GM12878 (cell line): ENCODE measurements at places on chromosomes 5 and 9. TPM values are rescaled to one million over a fixed set of nuclear protein-coding genes. Genes with fewer than 3 reads are reported as not detected.

DNA sequence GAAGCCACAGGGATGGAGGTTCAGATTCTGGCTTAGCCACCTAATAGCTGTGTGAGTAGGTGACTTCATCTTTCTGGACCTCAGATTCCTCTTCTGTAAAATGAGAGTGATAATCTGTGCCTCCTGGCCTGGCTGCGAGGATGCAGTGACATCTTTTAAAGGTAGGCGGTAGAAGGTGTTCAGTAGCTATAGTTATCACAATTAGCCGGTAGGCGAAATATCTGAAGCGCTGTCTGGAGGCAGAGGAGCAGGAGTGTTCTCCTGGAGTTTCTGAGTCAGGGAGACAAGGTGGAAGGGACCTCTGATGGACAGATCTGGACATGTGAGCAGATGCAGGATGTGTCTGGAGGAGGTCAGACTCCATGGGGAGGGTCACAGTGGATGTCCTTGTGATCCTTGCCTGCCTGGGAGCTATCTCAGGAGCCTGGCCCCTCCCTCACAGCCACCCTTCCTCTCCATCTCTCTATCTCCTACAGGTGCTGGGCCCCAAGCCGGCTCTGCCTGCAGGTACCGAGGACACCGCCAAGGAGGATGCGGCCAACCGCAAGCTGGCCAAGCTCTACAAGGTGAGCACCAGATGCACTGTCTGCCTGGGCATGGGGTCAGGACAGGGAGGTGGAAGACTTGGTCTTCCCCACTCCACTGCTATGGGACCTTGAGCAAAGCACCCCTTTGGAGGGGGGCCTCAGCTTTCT is 45.6 kb downstream of the GSN start:
- H3K4me1 ChIP-seq, result no peaks in the 10 kb centered on the region
- H3K36me3 ChIP-seq, result no peaks in the 10 kb centered on the region
- no peak for DNase-seq
- no peak overlapping the region for H3K27ac ChIP-seq

GRCh38 chr9:117546894-117547678 is 132.2 kb upstream of the ASTN2 start:
- no peak for DNase-seq
- H3K4me3 ChIP-seq, result no peak overlapping the region
- H3K27ac ChIP-seq, result no peak overlapping the region
- H3K36me3 ChIP-seq, result no peaks in the 10 kb centered on the region
- no peaks in the 10 kb centered on the region for H3K27me3 ChIP-seq

The SPOCK1 gene
- 0.13 and 0.77 TPM in 2 replicates for total RNA-seq

The PCSK1 gene
- 0.08 TPM in 1 of 2 replicates, not detected in the other for total RNA-seq

The UIMC1 gene
- 51.4 and 54.9 TPM in 2 replicates for total RNA-seq

The ELAVL2 gene
- 1.1 and 1.3 TPM in 2 replicates for total RNA-seq

DNA sequence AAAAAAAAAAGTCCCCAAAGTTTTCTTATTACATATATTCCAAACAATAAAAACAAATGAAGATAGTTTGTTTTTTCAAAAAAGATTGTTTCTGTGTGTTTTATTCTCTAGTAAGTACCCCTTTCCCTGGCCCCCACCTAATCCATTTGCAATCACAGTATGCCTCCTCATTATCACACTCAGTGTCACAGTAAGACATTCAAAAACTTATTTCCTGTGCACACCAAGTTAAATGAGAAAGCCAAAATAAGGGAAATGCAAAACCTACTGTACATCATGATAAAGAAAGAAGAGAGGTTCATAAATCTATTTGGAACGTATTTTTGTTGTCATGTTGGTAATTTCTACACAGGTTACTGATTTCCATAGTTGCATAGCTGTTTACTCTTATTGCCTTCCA is 62.3 kb downstream of the ST8SIA4 start:
- peaks cover 28% of the 10 kb centered on the region for H3K4me1 ChIP-seq
- H3K4me3 ChIP-seq, result peak overlapping the region; percentile 35; the same call in 1 of the 2 replicates
- H3K27me3 ChIP-seq, result no peaks in the 10 kb centered on the region
- H3K27ac ChIP-seq, result peak overlapping the region; percentile 85
- DNase-seq, result no peak

The PCDHA9 gene
- total RNA-seq, result not detected in 2 replicates

- no peaks in the 10 kb centered on the region for H3K4me1 ChIP-seq
- no peak overlapping the region for H3K4me3 ChIP-seq
- H3K36me3 ChIP-seq, result no peaks in the 10 kb centered on the region
- 0 out of 2 replicates have a peak, but pooled peaks cover 2% of the 10 kb centered on the region for H3K27me3 ChIP-seq
- DNase-seq, result no peak
These were observed 15.9 kb upstream of the CDC20B start for GRCh38 chr5:55188656-55189540.

- H3K36me3 ChIP-seq, result no peaks in the 10 kb centered on the region
- H3K4me3 ChIP-seq, result no peak overlapping the region
- no peaks in the 10 kb centered on the region; the same call in 1 of the 2 replicates for H3K27me3 ChIP-seq
- no peak overlapping the region for H3K27ac ChIP-seq
- no peak for DNase-seq
These were observed 439.1 kb downstream of the RAB3C start for GRCh38 chr5:59021837-59022514.

GRCh38 chr9:3244963-3245653 is 280.7 kb downstream of the RFX3 start:
- peak overlapping the region; percentile 19; the same call in 1 of the 2 replicates for H3K27ac ChIP-seq
- no peak overlapping the region for H3K4me3 ChIP-seq
- H3K36me3 ChIP-seq, result no peaks in the 10 kb centered on the region

DNA sequence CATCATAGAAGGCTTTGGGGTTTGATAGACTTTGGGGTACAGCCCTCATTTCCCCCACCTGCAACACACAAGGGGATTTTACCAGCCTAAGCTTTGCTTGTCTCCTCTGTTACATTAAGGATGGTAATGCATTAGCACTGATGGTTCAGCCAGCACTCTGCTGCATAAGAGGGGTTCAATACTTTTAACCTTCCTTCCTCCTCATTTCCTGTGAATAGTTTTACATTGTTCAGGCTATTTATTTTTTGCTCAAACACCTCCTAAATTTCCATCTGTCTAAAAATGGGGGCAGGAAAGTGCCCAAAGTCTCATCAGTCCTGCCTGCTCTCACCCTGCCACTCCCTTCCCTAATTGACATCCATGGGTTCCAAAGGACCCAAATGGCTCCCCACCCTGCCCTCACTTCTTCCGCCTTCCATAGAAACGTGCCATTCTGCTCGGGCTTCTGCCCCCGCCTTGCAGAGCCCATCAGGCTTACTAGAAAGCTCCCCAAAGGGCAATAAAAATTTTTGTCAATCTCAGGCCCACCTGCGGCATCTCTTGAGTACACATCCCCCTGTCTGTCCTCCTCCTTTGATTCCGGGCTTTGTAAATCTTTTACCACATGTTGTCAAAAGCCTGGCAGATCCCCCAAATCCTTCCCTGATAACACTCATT is 239.5 kb upstream of the SLC24A2 start:
- no peaks in the 10 kb centered on the region for H3K36me3 ChIP-seq
- DNase-seq, result no peak
- no peaks in the 10 kb centered on the region for H3K27me3 ChIP-seq
- no peak overlapping the region for H3K27ac ChIP-seq
- H3K4me3 ChIP-seq, result no peak overlapping the region

DNA sequence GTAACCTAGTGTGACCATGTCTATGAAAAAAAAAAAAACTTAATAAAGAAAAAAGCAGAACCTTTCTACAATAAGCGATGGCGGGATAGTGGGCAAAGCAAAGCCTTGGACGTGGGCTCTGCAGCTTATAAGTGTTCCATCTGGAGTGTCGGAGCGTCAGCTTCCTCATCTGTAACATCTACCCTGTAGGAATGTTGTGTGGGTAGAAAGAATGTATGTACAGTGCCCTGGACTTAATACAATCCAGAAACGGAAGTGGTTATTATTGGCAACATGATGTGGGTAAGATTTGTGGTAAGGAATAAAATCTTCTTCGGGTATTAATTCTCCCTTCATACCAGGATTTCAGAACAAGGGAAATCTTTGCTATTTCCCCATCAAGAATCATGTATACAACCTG is 66.5 kb downstream of the SEMA5A start:
- H3K4me1 ChIP-seq, result no peaks in the 10 kb centered on the region
- H3K27ac ChIP-seq, result no peak overlapping the region
- no peak overlapping the region for H3K4me3 ChIP-seq
- H3K27me3 ChIP-seq, result no peaks in the 10 kb centered on the region
- no peaks in the 10 kb centered on the region for H3K36me3 ChIP-seq

The SOHLH1 gene
- total RNA-seq, result not detected in 2 replicates

The PCDHB10 gene
- total RNA-seq, result not detected in 2 replicates

GRCh38 chr5:135306557-135306956 is 92.5 kb downstream of the MACROH2A1 start:
- H3K27ac ChIP-seq, result no peak overlapping the region
- H3K36me3 ChIP-seq, result no peaks in the 10 kb centered on the region
- no peak for DNase-seq
- no peak overlapping the region for H3K4me3 ChIP-seq
- H3K27me3 ChIP-seq, result peaks cover 7% of the 10 kb centered on the region

- H3K27me3 ChIP-seq, result no peaks in the 10 kb centered on the region
- no peak overlapping the region for H3K27ac ChIP-seq
- H3K4me3 ChIP-seq, result no peak overlapping the region
- no peaks in the 10 kb centered on the region for H3K4me1 ChIP-seq
- H3K36me3 ChIP-seq, result no peaks in the 10 kb centered on the region
These were observed 81.1 kb upstream of the LARP1 start for GRCh38 chr5:154674029-154674428.

The SLC36A2 gene
- total RNA-seq, result not detected in 2 replicates

GRCh38 chr9:130458027-130458803 is 13.5 kb downstream of the ASS1 start:
- H3K27me3 ChIP-seq, result no peaks in the 10 kb centered on the region
- no peaks in the 10 kb centered on the region for H3K36me3 ChIP-seq
- H3K4me3 ChIP-seq, result no peak overlapping the region
- H3K27ac ChIP-seq, result no peak overlapping the region
- no peak for DNase-seq
- H3K4me1 ChIP-seq, result no peaks in the 10 kb centered on the region

DNA sequence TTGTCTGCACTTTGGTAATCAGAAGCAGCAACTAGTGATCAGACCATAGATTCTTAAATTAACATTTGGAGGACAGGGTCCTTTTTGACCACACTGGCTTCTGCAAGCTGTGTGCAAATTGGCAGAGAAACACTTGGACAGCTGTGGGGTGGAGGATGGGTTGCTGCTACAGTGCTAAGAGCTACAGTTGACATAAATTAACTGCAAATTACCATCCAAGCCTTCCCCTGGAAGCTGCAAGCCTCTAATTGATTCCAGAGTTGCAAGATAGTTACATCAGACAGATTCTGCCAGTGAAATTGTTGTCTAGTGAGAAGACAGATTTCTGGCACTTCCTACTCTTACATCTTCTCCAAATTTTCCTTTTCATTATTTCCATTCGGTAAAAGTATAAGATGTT is 517.7 kb downstream of the DIRAS2 start:
- H3K4me1 ChIP-seq, result no peaks in the 10 kb centered on the region
- H3K27me3 ChIP-seq, result no peaks in the 10 kb centered on the region; the same call in 1 of the 2 replicates
- no peaks in the 10 kb centered on the region for H3K36me3 ChIP-seq
- DNase-seq, result no peak
- no peak overlapping the region for H3K27ac ChIP-seq

DNA sequence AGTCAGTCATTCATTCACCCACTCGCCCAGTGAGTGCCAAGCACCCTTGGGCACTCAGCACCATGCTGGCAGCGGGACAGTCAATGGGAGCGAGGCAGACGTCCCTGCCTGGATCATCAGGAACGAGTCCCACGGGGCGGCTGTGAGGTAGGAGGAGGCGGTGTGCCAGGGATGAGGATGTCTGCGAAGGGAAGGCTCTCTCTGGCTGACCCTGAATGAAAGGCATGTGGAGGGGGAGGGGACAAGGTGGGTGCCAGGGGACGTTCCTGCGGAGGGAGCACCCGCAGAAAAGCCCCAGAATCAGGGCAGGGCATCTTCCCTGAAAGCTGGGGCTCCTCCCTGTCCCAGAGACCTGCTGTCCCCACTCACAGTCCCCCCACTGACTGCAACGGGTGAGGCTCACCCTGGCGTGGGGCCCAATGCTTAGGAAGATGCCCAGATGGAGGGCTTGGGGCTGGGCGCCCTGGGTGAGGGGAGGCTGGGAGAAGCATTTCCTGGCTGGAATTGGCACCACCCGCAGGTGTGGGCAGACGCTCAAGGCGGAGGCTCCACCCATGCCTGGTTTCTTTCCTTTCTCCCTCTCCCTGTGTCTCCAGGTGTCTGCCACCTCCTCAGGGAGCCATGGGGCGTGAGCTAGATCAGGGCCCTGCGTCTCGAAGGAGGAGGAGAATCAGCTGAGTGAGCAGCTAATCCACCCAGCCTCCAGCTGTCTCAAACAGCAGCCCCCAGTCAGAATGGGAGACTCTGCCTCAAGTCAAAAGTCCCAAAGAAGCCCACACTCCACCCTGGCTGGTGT is 179.0 kb upstream of the PPP1R26 start:
- H3K36me3 ChIP-seq, result no peaks in the 10 kb centered on the region
- H3K4me3 ChIP-seq, result no peak overlapping the region
- peaks cover 7% of the 10 kb centered on the region for H3K27me3 ChIP-seq
- DNase-seq, result no peak

The CD274 gene
- total RNA-seq, result 23.5 and 26.6 TPM in 2 replicates

DNA sequence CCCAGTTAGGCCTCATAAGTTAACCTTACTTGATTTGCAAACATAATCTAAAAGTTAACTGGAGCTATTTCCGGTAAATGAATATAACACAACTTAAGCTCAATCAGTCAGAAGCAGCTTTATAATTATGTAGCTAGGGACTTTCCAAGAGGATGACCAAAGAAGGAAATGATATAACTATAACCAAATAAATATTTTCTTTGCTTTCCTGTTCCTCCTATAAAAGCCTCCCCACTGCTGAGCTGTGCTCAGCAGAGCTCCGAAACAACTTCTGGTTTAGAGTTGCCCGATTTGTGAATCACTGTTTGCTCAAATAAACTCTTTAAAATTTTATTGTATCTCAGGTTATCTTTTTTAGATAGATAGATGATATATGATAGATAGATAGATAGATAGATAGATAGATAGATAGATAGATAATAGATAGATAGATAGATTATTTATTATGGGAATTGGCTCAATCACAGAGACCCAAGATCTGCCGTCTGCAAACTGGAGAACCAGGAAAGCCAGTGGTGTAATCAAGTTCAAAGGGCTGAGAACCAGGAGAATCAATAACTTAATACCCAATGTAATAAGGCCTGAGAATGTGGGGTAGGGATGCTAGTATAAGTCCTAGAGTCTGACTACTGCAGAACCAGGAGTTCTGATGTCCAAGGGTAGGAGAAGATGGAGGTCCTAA is 19.3 kb upstream of the TMEM161B start:
- no peak overlapping the region for H3K4me3 ChIP-seq
- 0 out of 2 replicates have a peak, but pooled peaks cover 4% of the 10 kb centered on the region for H3K36me3 ChIP-seq
- H3K4me1 ChIP-seq, result no peaks in the 10 kb centered on the region
- no peak overlapping the region for H3K27ac ChIP-seq

DNA sequence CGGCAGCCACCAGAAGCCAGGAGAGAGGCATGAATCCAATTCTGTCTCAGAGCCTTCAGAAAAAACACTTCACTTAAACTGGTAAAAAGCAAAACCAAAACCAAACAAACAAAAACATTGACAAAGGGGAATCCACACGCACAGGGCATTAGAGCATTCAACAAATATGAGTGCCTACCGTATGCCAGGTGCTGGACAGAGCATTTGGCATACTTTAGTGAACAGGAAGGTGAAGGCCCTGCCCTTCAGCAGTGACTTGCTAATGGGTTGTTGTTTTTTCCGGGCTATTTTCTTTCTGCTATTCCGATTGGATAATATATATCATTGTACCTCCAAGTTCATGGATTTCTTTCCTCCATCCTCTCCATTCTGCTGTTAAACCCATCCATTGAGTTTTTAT is 71.7 kb upstream of the RUFY1 start:
- no peaks in the 10 kb centered on the region for H3K4me1 ChIP-seq
- DNase-seq, result no peak
- no peak overlapping the region for H3K4me3 ChIP-seq
- no peak overlapping the region for H3K27ac ChIP-seq
- no peaks in the 10 kb centered on the region for H3K27me3 ChIP-seq

The INSYN2B gene
- total RNA-seq, result not detected in 2 replicates
